ENCODE measurements at places on chromosomes 2 and 18.

DNA sequence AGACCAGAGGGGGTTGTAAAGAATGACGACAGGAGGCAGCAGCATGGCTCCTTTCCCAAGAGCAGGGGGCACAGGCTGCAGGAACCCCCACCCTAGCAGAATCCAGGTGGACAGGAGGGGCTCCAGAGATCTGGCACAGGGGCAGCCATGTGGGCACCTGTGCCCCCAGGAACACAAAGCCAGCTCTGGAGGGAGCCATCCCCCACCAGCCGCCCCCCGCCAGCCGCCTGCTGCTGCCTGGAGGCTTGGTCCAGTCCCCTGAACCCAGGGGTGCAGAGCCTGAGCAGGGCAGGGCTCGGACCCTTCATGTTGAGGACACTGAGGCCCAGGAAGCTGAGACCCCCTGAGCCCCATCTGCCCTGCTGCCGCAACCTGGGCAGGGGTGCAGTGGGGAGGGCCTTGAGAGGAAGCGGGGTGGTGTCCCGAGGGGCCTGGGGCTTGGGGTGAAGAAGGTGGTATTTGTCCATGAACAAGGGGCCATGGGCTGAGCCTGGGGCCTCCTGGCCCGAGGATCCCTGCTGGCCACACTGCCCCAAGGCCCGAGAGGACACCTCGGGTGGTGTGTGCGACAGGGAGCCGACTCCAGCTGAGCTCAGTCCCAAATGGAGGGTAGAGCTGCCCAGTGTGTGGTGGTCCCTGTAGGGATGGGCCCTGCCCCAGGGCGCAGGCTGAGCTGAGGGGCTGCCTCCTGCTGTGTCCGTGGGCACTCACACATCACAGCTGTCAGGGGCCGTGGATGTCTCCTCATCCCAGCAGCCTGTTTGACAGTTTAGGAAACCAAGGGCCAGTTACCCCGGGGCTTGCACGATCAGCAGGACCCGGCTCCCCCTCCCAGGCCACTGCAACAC is 39.8 kb upstream of the SNED1 start:
- peak; percentile 59 for DNase-seq

DNA sequence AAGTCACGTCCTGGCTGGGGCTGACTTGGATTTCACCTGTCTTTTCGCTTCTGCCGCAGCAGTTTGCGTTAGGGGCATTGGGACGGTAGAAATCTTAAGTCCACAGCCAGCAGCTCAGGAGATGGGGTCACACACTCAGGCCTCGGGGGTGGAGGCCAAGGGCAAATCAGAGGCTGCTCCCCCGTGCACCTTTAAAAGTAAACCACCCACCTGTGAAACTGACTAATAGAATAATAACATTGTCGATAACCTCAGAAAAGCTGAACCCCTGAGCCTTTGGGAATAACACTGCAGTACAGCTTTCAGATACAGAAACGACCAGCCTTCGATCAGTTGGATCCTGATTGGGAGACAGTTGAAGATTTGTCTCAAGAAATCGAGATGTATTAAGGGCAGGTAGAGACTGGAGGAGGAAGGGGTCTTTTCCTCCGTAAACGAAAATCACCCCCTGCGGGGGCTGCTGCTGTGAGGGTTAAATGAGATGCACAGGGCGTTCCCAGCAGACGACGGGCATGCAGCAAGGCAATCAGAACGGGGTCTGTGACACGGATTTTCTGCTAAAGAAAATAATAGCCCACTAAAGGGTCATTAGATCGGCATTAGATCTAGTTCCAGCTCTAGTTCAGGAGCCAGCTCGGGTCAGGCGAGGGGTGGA is 16.4 kb upstream of the NFATC1 start:
- DNase-seq, result no peak

DNA sequence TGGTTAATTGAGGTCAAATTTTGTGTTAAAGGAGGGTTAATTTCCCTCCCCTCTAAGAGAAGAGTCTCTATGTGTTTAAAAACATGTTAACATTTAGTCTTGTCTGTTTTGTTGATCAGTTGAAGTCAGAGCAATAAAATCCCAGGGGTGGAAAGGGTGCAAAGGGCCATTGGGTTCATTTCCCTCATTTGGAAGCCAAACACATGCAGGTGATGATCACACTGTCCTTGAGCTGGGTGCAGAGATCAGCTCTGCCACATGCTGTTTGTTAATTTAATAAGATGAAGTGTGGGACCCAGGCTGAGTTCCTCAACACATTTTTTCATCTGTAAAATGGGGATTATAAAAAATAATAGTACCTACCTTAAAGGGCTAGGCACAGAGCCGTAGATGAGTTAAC is 260.9 kb downstream of the LPIN1 start:
- no peak for DNase-seq

GRCh38 chr2:182103526-182103925 is 117.9 kb downstream of the PPP1R1C start:
- no peak for DNase-seq

DNA sequence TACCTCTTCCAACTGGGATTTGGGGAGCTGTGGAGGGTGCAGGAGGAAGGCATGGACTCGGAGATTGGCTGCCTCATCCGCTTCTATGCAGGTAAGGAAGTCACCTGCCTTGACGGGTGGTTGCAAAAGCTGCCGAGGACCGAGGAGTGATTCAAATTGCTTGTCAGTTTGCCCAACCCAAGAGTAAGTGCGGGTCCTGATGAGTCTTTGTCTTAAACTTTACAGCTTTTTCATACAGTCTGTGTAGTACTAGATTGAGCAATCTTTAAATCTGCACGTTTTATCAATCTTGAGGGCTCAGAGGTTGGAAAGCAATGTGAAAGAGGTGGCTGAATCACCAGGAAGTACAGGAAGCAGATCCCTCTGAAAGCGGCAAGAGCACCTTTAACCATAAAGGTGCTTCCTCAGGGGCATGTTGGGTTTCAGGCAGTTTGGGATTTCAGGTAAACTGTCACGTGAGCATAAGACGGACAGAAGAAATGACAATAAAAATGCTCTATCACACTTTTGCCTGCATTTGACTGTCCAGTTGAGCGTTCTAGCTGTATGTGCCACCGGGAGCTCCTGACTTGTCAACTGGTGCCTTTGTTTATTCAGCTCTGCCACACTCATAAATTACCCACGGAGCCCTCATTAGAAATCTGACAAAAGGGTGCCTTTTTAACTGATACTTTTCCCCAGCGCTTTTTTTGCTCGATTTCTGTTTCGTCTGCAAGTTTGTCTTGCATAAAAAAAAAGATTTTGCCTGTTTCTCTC is 2.0 kb downstream of the PHLPP1 start:
- peak; percentile 75 for DNase-seq

GRCh38 chr2:203612246-203612645 is 77.1 kb upstream of the RAPH1 start:
- no peak for DNase-seq

GRCh38 chr18:76306685-76307292 is 188.3 kb downstream of the ZNF516 start:
- no peak for DNase-seq

DNA sequence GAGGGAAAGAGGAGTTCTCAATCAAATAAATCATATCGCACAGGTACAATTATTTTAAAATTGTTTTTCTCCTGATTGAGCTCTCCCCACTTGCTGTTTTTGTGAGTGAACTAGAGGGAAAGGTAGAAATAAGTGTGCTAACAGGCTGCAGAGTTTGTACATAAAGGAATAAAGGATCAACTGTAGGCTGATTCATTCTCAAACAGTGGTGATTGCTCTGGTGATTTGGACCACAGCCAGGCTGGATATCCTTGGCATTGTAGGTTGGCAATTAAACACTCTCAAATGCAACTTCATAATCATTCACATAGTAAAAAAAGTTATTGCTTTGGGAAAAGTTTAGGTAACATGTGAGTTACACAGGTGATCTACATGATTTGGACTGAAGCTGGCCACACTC is 29.8 kb downstream of the LRP1B start:
- no peak for DNase-seq

- DNase-seq, result no peak
Measured at GRCh38 chr18:73677450-73677849, 470.2 kb downstream of the FBXO15 start.

DNA sequence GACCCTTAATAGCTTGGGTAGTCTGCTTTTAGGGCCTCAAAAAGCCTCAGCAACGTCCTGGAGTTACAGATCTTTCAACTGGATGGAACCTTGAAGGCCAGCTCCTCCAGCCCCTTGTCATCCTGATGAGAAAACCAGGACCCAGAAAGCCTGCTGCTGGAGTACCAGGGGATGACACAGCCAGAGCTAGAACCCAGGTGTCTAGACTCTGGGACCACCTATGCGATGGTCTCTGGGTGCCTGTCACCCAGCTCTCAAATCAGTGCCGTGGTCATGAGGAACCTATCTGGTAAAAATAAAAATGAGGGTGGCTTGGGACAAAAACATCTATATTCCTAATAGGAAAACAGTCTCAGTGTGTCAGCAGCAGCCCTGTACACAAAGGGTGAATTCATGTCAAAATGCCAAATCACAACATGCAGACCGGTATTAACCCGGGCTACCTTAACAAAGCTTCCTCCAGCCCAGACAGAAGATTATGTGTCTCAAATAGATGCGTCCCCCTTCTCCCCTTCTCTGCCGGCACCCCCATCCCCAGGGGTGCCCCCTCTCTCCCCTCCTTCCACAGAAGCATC is 28.5 kb downstream of the SMAD7 start:
- peak; percentile 64 for DNase-seq

GRCh38 chr2:71923887-71924533 is 223.7 kb downstream of the CYP26B1 start:
- DNase-seq, result peak; percentile 64

DNA sequence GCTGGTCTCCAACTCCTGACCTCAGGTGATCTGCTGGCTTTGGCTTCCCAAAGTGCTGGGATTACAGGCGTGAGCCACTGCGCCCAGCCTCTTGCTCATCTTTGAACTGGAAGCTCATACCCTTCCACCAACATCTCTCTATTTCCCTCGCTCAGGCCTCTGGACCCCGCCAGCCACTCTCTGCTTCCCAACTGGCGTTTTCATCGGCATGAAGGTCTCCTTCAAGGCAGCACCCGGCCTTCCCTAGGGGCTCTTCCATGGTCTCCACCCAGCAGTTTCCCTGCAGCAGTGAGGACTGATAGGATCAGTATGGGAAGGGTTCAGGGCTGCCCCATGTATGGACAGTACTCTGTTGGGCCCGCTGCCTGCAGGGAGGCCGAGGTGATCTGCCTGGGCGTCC is 65.8 kb upstream of the HS6ST1 start:
- peak; percentile 46 for DNase-seq

DNA sequence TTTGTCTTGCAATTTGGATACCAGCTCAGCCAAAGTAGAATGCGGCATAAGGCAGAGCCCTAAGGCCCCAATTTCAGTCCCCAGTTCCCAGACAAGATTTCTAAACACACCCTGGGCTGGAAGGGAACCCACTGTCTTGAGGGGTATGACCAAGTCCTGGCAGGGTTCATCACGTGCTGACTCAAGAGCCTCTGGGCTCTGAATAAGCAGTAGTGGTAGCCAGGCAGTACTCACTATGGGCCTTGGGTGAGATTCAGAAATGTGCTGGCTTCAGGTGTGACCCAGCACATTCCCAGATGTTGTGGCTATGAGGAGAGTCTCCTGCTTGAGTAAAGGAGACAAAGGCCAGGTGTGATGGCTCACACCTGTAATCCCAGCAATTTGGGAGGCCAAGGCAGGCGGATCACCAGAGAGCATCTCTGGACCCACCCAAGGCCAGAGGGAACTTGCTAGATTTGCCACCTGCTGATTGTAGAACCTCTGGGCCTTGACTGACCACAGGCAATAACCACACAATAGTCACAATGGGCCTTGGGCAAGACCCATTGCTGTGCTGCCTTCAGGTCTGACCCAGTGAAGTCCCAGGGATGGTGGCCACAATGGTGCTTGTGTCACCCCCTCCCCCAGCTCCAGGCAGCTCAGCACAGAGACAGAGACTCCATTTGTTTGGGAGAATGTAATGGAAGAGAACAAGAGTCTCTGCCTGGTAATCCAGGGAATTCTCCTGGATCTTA is 74.9 kb downstream of the ATL2 start:
- DNase-seq, result no peak

GRCh38 chr18:40606996-40607395 is 1348.0 kb upstream of the PIK3C3 start:
- DNase-seq, result no peak

- DNase-seq, result no peak
Measured at GRCh38 chr2:206232287-206233035, 42.0 kb upstream of the ZDBF2 start.

DNA sequence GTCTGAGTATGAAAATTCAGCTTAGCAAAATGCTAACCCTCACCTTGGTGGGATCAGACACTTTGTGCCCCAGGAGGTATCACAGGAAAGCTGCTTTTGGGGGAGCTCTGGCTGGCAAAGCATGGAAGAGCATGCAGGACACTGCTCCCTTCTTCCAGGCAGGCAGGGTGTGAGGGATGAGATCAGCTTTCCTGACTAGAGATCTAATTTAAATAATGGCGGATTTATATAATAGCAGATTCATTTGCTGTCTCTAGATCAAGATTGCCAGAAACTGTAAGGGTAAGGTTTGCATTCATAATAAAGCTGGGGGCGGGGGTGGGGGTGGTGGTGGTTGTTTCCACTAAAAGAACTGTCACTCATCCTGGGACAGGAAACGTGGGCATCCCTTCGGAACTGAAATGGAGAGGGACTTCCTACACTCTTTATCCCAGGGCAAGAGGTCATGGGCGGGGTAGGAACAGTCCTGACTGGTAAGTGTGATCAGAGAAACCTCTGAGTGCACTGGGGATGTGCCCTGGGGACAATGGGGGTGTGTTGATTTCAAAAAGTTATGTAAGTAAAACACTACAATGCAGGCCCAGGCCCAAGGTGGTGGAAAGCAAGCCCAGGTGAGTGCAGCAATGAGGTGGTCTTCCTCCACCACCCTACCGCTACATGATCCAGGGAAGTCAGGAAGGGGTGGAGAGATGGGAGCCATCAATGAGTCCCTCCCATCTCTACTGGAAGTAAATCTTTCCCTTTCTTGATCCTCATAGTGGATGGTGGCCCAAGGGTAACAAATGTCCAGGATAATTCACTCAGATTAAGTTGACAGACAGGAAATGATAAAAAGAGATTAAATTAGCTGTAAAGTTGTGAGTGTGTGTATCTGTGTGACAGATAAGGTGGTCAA is 171.4 kb upstream of the SERPINE2 start:
- no peak for DNase-seq

GRCh38 chr18:7982216-7982615 is 415.1 kb downstream of the PTPRM start:
- DNase-seq, result no peak

DNA sequence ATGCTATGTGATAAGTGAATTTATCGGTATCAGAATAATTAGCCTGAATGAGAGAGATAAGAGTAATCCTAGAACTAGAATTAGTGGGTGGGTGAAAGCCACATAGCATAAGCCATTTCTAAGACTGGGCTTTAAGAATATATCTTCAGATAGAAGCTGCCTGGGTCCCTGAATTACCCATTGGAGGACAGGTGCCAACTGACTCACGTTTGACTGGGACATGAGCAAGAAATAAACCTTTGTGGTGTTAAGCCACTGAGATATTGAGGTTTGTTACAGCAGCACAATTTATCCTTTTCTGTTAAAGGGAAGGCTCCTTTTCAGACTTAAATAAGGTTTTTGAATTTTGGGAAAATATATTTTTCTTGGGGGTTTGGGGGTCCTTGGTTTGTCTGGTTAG is 95.9 kb downstream of the POLE4 start:
- DNase-seq, result no peak

DNA sequence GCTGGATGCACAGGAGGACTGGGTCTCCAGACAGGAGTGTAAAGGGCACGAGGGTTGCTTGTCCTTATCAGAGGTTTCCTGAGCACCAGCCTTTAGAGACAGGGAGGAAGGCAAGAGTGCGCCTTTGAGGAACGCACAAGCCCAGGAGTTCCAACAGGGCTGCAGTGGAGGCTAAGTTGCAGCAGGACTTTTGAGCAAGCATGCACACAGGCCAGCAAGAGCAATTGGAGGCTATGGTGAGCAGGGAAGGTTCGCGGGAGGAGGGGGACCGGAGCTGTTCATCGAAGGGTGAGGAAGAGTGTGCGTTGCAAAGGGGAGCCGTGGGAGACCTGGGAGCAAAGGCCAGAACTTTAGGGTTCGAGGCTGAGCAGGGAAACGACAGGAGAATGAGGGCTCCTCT is 2.2 kb upstream of the ATOH8 start:
- DNase-seq, result no peak

Measured in coronary artery (tissue), 2 donors.